Activated CD4-positive, alpha-beta T cell treated with anti-CD3 and anti-CD28 coated beads for 36 hours (primary cell): ENCODE measurements at places on chromosomes 1 and 21. TPM values are rescaled to one million over a fixed set of nuclear protein-coding genes. Genes with fewer than 3 reads are reported as not detected.

The ADAMTSL4 gene
- total RNA-seq: 0.28 TPM

The HCN3 gene
- total RNA-seq: 2.3 TPM

The TRIM67 gene
- not detected for total RNA-seq

The GJA8 gene
- not detected for total RNA-seq

The RGS16 gene
- 30.6 TPM for total RNA-seq

The DIO1 gene
- total RNA-seq: not detected

The STYXL2 gene
- total RNA-seq: not detected

The DNM3 gene
- total RNA-seq: 1.4 TPM

DNA sequence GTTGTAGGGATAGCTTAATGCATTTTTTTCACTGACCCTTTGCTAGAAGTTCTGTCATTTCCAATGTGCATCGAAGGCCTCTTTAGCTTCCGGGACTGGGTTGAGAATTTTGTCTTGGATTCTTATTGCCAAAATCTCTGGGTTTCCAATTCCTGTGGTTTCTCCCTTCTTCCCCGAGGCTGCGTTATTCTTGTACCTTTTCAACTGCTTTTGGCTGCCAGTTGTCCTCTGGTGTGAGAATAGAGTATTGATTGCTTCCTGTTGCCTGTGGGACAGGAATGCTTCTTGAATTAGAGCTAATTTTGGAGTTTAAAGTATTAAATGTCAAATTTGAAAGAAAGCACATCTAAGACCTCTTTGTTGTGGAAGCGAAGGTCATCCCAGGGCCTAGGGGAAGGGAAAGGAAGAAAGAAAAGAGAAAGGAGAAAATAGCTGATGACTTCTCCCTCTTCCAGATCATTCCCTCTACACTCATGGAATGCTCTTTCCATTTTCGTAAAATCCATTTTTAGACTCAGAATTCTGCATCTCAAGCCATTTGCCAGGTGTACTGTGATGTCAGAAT lies 21.1 kb downstream of the HUNK start:
- no peak for DNase-seq

DNA sequence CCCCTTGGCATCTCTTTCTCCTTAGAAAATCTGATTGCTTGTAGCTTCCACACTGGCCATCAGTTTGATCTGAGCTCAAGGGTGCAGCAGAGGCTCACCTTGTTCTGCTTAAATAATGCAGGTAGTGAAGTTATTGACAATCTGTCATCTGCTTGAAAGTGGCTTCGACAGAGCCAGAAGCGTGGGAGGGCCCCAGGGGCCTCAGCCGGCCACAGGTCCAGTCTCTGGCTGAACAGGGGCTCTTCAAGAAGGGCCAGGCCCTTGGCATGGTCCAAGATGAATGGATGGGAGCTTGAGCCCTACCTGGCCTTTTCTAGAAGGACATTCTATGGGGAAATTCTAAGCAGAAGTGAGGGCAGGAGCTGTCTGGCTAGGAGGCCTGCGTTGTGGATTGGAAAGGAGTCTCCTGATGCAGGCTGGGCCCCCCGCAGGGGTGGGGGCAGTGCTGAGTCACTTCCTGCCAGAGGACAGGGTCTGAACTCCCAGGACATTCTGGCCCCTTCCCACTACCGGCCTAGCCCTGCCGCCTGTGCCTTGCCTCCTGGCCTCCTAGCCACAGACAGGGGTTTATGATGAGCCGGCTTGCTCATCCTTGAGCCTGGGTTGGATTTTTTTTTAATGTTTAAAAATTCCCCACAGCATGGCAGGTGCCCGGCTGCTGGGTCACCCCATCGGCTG lies 162.3 kb upstream of the VAMP3 start:
- DNase-seq: no peak

DNA sequence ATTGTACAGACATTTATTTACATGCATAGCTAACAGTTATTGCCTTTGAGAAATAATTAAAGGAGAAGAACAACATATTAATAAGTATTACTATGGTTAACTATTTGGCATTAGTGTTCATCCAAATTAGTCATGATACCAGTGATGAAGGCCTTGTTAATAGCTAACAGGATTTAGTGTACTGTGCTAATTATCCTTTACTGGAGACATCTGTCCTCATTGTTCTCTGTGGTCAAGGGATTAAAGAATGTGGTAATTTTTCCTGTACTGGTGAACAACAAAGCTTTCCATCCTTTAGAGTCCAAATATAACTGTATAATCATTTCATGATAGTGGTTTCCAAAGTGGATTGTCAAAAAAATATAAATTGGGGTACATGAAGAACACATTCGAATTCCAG lies 103.9 kb downstream of the ADGRL4 start:
- no peak for DNase-seq

DNA sequence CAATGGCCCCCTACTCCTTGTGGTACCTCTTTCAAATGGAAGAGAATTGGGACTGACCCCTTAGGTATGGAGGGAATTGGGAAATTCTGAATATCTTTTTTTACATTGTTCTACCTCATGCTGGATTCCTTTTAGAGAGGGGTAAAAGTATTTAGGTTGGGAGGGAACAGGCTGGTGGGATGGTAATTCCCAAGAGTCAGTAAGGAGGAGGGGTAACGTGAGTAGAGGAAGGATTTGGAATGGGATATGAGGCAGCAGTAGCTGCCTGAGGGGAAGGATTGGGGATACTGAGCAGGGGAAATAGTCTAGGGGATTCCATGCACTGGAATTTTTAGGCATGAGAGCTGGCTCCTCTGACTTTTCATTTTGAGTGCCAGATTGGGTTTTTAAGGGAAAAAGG lies 3.8 kb upstream of the AADACL3 start:
- DNase-seq: no peak

DNA sequence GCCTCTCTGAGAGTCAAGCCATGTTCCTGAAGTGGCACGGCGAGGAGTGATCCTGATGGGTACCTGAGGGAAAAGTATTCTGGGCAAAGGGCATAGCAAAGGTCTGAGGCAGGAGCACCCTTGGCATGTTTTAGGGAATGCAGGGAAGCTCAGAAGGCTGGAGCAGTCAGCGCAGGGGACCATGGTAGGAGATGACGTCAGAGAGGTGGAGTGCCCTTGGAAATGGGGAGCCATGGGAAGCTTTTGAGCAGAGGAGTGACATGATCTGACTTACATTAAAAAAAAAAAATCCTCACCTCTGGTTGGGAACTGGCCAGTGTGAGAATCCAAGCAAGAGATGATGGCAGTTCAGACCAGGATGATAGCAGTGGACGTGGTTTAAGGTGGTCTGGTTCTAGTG lies 37.2 kb downstream of the PDPN start:
- DNase-seq: no peak

DNA sequence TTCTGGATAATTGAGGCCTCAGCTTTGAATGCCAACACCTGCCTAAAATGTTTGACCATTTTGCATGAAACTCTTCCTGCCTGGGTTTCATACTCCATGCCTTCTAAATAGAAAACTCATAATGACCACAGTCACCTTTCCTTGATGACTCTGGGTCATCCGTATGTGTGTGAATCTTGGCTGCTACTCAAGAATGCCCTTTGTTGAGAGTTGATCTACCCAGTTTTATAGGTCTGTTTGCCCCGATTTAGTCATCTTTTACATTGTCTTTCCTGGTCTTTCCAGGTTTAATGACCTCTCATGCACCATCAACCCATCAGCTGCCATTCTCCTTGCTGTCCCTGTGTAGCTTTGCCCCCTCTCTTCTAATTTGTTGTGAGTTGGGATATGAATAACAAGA lies 2.7 kb upstream of the SLC5A9 start:
- no peak for DNase-seq

GRCh38 chr1:243473227-243474135 lies 217.6 kb downstream of the SDCCAG8 start:
- no peak for DNase-seq

DNA sequence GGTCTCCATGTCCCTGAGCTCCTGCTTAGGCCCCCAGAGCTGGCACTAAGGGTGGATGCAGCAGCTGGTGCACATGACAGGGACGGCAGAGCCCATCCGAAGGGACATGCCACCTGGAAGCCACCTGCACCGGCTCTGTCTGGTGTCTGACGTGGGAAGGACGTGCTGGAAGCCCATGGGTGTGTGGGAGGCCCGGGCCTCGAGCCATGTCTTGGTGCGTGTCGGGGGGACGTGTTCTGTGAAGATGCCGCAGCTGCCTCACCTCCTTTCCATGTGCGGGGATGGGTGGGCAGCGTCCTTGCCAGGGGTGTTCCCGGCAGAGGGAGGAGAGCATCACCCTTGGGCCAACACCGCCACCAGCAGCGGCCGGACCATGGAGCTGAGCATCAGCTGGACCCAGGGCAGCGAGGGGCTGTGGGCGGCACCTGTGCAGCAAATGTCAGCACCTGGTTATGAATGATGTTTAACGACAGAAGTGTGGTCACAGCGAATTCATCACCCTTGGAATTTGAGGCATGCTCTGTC lies 15.5 kb upstream of the POFUT2 start:
- DNase-seq: no peak

- no peak for DNase-seq
Observed at GRCh38 chr21:24115141-24115540, 1492.1 kb downstream of the MRPL39 start.

DNA sequence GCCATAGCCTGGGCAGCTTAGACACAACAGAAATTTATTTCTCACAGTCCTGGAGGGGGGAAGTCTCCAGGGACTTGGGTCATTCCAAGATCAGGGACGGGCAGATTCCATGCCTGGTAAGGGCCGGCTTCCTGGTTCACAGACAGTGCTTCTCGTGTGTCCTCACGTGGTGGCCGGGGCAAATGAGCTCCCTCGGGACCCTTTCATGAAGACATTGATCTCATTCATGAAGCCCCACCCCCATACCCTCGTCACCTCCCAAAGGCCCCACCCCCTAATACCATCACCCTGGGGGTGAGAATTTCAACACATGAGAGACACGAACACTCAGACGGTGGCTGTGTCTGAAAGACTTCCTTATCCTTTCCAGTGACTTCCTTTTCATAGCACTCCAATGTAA lies 51.5 kb downstream of the ACOT7 start:
- DNase-seq: no peak

GRCh38 chr1:33388805-33389771 lies 41.8 kb downstream of the PHC2 start:
- no peak for DNase-seq

- DNase-seq: no peak
Observed at GRCh38 chr1:196400478-196401451, 207.5 kb downstream of the KCNT2 start.

DNA sequence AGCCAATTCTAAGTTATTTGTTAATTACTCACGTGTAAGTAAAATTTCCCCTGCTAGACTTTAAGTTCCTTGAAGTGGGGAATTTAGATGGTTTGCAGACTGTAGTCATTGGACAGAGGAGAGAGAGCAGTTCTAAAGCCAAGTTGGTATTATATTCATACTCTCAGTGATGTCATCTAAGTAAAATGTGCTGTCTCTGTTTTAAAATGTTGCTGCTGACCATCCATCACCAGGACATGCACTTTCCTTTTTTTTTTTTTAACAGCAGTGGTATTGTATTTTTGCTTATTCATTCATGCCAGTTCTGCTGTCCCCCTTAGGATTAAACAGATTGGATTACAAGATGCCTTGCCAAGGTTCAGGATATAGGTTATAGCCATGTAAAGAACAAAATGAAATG lies 2.3 kb downstream of the TTLL7 start:
- DNase-seq: no peak

GRCh38 chr1:39890273-39890672 lies 7.0 kb upstream of the TRIT1 start:
- no peak for DNase-seq

DNA sequence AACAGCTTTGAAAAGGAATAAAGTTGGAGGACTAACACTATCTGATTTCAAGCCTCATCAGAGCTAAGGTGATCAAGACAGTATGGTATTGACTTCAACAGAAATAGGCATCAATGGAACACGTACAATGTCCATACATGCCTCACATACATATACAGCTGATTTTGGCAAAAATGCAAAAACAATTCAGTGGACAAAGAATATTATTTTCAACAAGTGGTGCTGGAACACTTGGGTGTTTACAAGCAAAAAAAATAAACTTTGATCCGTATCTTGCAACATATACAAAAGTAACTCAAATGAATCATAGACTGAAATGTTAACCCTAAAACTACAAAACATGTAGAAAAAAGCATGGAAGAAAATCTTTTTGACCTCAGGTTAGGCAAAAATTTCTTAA lies 141.9 kb upstream of the ZC3H11B start:
- DNase-seq: no peak

DNA sequence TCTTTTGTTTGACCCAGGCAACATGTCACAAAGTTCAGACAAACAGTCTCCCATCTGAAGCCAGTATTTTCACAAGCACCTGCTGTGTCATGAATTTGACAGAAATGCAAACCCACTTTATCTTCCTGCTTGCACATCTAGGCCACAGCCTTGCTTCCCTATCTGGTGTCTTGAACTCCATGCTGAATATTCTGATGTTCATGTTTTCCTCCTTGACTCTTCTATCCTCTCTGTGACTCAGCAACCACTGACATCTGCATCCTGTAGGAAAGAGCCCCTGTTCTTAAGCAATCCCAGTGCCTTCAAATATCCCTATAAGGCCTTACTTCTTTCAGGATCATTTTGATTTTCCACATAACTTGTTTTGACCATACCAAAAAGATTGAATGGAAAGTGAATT lies 6.5 kb downstream of the CD55 start:
- no peak for DNase-seq

GRCh38 chr1:175204330-175204729 lies 11.8 kb upstream of the KIAA0040 start:
- peak; percentile 61 for DNase-seq

DNA sequence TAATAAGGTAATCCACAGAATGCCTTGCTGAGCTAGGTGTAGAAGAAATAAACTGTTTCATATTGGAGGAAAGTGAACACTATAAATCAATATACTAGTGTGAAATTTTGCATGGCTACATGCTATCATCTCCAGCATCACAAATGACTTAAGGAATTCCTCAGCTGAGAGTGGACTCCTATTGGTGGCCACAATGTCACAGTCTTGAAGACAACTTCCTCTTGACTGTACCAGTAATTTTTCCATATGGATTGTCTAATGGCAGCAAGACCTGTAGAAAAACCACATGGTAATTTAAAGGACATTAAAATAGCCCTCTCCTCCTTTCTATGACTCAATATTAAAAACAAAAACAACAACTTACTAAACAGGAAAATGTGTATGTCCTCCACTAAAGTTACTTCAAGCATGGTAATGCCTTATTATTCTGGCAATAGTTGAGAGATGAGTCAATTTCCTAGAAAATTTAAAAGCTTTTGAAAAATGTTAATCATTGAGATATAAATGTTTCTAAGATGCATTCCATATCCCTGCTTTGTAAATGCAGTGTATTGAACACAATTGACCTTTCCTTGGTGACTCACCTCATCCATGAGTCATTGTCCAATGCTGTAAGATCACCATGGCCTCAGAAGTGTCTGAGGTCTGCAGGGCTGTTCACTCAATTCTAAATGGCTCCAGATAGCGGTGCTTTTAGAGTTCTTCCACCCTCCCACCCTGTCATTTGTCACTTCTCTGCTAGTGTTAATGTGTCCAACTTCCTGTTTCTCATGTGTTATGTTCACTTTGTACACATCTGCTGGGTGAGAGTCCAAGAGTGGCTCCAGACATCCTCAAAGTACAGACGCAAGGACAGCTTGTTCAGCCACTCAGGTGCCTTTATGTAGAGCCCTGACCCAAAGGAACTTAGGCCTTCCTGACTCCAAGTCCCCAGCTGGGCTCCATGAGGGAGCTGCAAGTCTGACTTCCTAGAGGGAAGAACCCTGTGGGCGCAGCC lies 32.8 kb upstream of the DNASE2B start:
- DNase-seq: peak; percentile 27

- no peak for DNase-seq
Observed at GRCh38 chr1:87615901-87616300, 287.2 kb downstream of the LMO4 start.

- DNase-seq: no peak
Observed at GRCh38 chr1:8815582-8816151, 1.8 kb downstream of the RERE start.
